ENCODE measurements at places on chromosomes 12 and 14. TPM values are rescaled to one million over a fixed set of nuclear protein-coding genes. Genes with fewer than 3 reads are reported as not detected.

Gene RNASE1
- total RNA-seq, result 0.43 TPM

Gene FZD10
- total RNA-seq, result not detected

Gene PTPRQ
- total RNA-seq, result 0.22 TPM

Gene MUCL1
- total RNA-seq, result not detected

Gene AMN
- total RNA-seq, result not detected

Measured in placental pericyte (primary cell).